Cortex of kidney (tissue), 1 donor: ENCODE measurements at places on chromosomes 7 and 10.

- DNase-seq = no peak
Measured at GRCh38 chr10:62045765-62046521, 144.4 kb downstream of the ARID5B start.

DNA sequence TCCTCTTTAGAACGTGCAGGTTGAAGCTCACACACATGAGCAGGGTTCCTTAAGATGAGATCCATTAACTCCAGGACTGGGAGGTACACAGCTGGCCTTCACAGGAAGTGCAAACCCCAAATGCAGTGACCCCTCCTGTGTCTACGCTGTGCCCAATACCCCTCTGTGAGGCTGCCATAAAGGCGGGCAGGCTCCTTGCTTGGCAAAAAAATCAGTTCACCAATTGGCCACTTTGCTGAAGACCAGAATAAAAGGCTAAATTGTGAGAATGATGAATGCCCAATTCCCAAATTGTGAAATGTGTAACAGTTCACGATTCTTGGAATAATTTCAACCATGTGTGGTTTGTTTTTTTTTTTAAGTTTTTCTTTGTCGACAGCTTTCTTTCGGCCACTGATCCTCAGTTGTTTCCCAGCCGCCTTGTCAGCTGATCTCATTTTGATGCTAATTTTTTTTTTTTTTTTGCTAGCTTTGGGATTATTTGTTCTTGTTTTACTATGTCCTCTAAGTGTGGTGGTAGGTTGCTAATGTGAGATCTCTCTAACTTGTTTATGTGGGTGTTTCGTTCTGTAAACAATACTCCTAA is 101.9 kb upstream of the PRSS58 start:
- no peak for DNase-seq

GRCh38 chr7:139887992-139888481 is 59.0 kb downstream of the TBXAS1 start:
- DNase-seq = no peak

DNA sequence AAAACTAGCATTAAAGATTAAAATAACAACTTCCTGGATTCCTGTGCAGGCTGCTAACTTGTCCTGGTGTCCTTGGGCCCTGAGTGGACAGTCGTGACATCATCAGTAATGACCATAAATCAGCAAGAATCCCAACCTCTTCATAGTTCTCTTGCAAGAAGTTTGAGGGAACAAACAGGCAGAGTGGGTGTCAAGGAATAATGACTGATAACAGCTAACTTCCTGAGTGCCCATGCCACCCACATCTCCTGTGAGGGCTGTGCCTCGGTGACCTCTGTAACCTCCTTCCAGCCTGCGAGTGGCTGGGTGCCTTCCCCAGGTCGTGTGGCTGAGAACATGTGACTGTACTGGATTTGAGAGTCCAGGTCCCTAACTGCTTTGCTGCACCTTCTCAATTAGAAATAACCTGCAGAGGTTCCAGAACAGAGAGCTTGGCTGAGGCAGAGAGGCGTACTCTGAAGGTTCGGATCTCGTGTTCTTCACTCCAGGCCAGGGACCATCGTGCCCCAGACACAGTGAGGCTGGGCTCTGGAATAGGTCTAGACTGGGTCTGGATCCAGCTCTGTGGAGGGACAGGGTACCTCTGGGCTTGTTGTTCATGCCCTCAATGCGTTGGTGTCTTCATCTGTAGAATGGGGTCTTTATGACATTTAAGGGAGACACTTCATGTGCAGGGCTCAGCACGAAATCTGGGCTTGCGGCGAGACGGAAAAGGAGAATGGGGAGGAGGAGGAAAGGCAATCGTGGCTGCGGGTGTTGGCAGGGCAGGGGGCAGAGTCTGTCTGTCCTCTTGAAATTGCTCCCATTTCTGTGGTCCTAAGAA is 313.1 kb upstream of the ZNF32 start:
- DNase-seq = no peak

DNA sequence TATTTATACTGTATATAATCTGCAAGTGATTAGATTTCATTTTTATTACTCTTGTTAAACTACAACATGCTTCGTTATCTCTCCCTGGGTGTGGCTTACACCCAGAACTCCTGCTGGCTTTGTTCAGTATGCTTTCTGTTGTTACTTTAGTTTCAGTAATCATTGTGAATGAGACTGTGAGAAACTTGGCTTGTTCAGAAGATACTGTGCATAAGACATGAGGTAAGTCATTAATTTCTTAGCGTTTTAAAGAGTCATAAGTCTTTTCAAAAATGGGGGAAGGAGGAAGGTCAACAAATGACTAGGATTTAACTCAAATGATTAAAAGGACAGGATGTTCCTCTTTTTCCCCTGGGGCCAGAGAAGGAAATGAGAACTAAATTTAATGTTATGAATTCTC is 11.6 kb upstream of the ADD3 start:
- no peak for DNase-seq

DNA sequence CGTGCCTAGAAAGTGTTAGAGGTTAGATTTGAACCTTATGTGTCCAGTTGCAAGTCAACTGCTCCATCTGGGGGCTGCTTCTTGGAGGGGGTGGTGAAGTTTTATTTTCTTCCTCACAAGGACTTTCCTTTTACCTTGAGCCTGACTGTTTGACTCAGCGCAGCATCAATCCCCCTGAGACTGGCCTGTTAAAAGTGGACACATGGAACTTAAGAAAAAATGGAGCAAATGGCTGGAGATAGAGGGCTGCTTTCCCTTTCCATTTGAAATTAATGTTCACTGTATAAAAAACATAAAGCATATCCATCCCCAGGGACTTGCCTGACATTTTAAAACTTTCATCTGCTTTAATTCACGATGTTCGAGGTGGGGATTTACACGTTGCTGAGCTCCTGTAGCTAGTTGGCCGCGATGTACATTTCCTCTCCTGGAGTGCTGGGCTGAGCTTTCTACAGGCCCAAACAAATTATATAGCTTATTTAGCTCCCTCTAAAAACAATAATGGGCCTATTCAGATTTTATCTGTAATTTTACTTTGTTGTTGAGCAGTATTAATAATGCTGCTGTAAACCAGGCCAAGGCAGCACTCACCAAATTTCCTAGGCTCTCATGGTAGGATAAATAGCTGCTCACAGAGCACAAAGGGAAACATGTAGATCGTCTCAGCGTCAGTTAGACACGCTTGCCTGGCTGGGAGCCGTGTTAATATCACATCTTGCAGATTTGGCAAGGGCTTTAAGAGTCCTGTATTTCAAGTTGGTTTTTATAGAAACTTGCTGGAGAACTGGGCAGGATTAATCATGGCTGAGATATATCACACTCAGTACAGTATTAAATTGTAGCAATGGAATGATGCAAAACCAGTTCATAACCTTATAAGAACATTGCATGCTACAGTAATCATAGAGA is 251.5 kb downstream of the LRMDA start:
- DNase-seq = no peak

- DNase-seq = no peak
Measured at GRCh38 chr7:55723621-55723941, 139.0 kb downstream of the SEPTIN14 start.

- DNase-seq = no peak
Measured at GRCh38 chr10:75532253-75532924, 101.0 kb downstream of the LRMDA start.

DNA sequence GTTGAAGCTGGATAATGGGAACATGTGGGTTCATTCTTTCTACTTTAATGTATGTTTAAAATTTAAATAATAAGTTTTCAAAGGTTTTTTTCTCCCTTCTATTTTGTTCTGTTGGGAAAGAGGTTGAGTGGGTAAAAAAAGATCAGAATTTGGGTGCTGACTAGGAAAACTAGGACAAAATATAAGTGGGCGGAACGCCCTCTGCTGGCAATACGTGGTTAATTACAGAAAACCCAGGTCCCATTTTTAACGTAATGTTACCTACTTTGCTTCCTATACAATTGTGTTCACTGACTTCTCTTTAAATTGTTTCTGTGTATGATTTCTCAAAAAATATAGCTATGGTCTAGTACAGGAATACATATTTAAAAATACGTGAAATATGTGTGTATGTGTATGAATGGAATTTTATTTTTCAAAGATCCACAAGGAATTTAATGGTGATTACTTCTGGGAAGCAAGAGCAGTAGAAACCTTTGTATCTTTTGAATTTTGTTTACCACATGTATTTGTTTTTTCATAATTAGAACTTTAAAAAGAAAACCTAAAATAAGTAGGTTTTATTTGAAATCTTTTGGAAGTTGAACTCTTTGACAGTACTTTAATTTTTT is 8.7 kb downstream of the ECD start:
- no peak for DNase-seq

DNA sequence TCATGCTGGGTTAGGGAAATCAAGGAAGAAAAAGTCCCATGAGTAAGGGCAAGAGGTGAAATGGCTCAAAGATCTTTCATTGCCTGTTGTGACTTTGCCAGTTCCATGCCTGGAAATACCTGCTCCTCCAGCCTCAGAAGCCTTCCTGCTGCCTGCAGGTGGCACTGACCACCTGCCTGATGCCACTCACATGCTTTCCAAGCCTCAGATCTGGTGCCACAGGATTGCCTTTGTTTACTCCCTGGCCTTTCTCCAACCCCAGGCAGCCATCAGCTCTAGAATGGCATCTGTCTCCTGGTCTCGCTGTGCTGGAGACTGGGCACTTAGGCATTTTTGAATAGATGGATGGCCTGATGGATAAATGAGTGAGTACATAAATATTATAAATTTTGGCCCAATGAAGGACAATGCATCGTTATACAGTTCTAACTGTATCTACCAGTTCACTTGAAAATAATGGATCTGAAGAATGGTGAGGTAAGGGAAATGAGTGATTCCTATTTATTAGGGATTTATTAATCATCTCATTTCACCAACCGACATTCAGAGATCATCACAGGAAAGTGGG is 657.2 kb downstream of the INHBA start:
- no peak for DNase-seq

DNA sequence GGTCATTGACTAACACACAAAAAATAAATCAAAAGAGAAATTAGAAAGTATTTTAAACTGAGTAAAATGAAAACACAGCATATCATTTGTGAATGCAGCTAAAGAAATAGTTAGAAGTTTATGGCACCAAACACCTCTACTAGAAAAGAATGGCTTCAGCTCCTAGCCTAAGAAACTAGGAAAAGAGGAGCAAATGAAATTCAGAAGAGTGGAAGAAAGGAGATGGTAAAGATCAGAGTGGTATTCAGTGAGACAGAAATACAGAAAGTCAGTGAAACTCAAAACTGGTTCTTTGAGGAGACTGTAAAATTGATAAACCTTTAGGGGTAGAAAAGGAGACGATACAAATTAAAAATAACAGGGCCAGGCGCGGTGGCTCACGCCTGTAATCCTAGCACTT is 2.7 kb downstream of the EXOC6 start:
- DNase-seq = no peak

- DNase-seq = no peak
Measured at GRCh38 chr7:82318786-82319185, 124.8 kb downstream of the CACNA2D1 start.

DNA sequence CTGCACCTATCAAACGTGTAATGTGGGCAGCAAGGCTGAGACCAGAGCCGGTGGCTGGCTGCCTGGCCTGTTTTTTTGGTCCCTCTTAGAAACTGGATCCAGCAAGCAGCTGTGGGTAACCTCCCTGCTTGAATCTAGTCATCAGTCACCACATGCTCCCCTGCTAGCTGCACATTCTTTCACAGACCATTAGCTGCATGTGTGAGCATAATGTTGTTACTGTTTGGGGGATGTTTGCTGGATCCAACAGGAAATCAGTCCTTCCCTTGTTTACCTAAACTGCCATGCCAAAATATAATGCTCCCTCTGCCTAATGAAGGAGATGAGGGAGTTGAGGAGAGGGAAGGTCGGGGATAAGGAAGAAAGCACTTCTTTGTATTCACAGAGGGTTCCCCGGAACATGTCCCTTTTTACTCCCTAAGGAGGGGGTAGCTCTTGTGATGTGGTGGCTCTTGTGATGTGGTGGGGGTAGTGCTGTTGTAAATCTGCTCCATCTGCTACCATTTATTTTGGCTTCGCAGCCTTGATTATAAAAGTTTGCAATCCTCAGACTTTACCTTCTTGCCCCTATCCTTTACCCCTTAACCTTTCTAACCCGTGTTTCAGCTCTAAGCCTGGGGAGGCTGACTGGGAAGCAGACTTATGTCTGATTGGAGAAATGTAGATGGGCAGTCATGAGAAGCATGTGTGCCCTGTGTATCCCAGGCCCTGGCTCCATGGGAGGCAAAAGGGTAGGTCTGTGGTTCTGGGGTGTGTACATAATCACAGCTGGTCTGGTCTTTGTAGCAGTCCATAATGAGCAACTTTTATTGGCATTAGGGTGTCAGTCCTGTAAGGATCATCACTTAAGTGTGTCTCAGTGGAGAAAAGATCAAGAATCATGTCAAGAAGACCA is 20.8 kb downstream of the LOXL4 start:
- no peak for DNase-seq

DNA sequence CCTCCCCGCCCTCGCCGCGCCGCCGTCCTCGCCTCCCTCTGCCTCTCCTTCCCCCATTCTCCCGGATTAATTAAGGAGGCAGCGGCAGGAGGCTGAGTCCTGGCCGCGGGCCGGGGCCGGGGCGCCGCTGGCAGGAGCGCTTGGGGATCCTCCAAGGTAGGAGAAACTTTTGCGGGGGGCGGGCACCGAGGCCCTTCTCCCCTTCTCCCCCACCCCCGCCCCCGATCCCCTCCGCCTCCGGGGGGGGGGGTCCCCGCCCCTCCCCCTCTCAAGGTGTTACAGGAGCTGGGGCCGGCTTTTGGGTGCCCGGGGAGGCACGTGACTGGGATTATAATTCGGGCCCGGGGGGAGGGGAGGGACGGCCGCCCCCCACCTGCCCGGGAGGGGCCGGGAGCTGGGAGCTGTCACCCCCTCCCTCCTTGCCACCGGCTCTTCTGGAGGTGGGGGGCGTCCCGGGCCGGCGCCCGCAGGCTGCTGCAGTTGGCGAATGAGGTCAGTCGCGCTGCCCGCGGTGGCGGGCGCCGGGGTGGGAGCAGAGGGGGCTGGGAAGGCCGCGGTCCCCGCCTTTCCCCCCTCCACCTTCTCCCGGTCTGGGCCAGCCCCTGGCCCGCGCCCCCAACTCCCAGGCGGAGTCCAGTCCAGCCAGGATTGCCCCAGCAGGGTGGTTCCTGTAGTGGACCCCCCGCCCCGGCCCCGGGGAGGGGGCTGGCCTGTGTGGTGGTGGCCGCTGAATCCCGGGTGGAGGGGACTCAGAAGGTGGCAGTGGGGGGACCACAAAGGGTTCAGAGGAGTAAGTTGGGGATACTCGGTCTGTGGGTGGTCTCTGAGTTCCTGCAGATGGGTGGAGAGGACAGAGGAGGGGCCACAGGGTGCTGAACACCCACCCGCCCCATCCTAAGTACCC is 567 bp downstream of the GTF2IRD1 start:
- no peak for DNase-seq

- no peak for DNase-seq
Measured at GRCh38 chr10:100792574-100792973, 47.2 kb downstream of the PAX2 start.

- DNase-seq = no peak
Measured at GRCh38 chr10:13473986-13474385, 54.8 kb downstream of the BEND7 start.
